ENCODE measurements at places on chromosomes 6 and 20.
A peak's percentile ranks its signal among the peaks of the same experiment; 100 is the strongest.

GRCh38 chr6:30396833-30397479, 52.0 kb downstream of the RPP21 start:
- DNase-seq, result no peak

DNA sequence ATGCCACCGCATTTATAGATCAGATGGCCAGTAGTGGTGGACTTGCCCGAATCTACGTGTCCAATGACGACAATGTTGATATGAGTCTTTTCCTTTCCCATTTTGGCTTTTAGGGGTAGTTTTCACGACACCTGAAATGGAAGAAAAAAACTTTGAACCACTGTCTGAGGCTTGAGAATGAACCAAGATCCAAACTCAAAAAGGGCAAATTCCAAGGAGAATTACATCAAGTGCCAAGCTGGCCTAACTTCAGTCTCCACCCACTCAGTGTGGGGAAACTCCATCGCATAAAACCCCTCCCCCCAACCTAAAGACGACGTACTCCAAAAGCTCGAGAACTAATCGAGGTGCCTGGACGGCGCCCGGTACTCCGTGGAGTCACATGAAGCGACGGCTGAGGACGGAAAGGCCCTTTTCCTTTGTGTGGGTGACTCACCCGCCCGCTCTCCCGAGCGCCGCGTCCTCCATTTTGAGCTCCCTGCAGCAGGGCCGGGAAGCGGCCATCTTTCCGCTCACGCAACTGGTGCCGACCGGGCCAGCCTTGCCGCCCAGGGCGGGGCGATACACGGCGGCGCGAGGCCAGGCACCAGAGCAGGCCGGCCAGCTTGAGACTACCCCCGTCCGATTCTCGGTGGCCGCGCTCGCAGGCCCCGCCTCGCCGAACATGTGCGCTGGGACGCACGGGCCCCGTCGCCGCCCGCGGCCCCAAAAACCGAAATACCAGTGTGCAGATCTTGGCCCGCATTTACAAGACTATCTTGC, 725 bp downstream of the EEF1A1 start:
- peak; percentile 9 for DNase-seq

GRCh38 chr6:47424436-47424836, 53.2 kb upstream of the CD2AP start:
- DNase-seq, result no peak

DNA sequence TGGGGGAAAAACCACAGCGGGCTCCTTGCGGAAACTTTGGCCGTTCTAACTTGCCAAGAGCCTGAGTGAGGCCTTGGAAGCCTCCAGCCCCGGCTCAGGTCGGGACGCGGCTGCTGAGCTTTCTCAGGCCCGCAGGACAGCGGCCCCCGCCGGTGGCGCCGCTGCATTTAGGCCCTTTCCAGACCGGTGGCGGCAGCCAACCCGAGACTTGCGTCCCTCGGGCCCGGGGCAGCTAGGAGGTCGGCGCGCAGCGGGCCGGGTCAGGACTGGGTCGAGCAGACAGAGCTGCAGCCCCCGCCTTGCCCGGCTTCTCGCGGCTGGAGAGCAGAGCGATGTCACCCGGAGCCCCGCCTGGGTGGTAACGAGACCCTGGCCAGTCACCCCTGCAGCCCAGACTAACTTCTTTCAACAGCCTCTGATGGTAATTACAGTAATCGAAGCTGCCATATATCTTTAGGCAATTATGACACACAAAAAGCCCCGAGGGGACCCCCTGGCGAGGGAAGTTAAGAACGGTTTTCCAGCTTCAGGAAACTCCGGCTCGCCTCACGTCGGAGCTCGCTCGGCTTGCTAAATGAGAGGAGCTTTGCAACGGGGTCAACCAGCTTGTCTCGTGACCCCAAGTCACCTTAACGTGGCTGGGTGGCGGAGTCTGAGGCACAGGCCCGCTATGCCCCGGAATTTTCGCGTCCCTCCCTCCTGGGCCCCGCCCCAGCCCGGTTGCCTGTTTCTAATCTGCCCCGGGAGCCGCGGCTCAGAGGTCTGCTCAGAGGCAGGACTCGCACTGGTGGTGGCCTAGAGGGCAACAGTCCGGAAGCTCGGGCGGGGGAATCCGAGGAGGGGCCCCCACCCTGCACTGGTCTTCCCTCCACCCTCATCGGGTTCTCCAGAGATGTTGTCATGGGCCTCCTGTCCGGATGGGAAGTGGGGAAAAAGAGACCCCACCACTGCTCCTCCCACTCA, 3.0 kb downstream of the NR2E1 start:
- peak; percentile 42 for DNase-seq

GRCh38 chr20:13289031-13289430, 68.0 kb downstream of the ISM1 start:
- no peak for DNase-seq

- DNase-seq, result no peak
Observed at GRCh38 chr6:53306819-53307347, 41.9 kb downstream of the ELOVL5 start.

- no peak for DNase-seq
Observed at GRCh38 chr6:24358219-24358821, 461 bp upstream of the DCDC2 start.

- DNase-seq, result no peak
Observed at GRCh38 chr6:75608956-75609533, 7.4 kb downstream of the SENP6 start.

GRCh38 chr20:57986666-57987065, 241.8 kb downstream of the ANKRD60 start:
- DNase-seq, result no peak

DNA sequence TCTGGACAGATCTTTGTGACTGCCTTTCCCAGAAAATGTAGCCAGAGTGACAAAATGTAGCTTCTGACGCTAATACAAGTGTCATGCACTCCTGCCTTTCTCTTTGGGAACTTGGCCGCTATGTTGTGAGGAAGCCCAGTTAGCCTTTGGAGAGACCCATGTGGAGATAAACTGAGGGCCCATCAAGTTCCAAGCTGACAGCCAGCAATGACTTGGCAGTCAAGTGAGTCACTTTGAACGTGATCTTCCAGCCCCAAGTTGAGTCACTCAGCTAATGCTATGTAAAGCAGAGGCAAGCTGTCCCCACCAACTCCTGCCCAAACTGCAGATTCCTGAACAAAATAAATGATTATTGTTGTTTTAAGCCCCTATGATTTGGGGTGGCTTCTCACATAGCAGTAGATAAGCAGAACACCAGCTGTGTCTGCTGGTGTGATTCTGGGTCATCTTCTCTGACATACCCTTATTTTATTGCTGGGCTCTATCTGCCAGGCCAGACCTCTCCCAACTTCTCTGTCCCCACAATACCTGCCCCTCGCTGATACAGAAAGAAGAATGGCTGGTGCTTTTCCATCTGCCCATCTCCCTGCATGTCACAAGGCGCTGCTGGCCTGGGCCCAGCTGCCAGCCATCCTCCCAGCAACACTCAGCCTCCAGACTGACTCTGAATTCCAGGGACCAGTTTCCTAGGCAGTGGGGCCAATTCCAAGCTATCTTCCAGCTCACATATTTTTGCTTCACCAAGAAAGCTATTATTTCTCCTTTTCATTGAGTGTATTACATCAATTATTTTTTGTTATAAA, 274.8 kb downstream of the LRFN2 start:
- no peak for DNase-seq

GRCh38 chr6:71766146-71766760, 120.1 kb upstream of the RIMS1 start:
- DNase-seq, result no peak

DNA sequence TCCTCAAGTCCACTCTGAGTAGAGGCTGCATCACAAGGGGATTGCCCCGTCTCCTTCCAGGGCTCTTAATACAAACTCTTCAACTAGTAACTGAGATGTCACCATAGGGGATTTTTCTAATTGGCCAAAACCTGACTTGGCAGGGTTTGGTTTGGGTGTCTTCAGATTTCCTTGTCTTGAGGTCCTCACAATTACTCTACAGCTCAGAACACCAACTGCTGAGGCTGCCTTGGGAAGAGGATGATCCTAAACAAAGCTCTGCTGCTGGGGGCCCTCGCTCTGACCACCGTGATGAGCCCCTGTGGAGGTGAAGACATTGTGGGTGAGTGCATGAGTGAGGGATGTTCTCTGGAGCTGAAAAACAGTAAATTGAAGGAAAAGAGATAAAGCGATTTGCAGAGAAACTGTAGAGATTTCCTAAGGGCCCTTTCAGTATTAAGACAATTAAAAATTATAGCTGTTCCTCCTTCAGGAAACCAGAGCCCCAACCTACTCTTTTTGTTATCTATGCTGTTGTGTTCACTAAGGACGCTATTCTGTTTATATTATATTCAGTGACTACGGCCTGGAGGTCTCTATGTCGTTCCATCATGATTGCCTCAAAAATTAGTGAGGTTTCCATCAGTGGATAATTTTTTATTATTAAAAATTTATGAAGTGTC, at the start of gene HLA-DQA1:
Gene HLA-DQA1, plus strand, starts transcription at position 188 of the 662 bp plus-strand sequence. Its CDS starts 53 bp downstream, at position 241.
- DNase-seq, result no peak

DNA sequence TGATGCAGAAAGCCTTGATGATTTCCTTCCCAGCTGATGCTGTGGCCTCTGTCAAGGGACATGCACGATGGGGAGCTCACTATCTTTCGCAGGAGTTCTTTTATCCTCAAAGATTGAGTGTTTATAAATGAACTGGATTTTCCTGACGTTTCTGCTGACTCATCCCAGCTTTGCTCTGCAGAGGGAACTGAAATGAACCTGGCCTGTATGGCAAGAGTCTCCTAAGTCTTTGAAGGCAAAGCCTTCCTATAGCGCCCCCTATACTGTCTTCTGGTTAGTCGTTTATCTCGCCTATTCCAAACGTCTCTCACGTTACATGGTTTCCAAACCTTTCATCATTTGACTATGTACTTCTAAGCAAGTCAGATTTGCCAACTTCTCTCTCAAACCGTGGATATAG, 565.3 kb downstream of the KIF16B start:
- no peak for DNase-seq

DNA sequence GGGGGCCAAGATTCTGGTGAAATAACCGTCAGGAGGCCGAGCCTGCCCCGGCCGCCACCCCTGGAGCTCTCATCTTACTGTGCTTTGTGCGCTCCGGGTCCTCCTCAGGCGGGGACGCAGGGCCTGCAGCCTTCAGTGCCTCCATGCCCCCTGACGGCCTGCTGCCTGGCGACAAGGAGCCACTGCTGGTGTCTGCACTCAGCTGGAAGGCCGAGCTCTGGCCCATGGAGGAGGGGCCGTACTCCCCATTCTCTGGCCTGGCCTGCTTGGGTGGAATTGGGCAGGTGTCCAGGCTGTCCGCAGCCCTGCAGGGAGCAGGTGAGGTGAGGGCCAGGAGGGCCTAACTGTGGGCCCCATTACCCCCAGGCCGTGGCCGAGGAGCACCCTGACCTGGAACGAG, 5.3 kb downstream of the ZNF512B start:
- no peak for DNase-seq

- DNase-seq, result no peak
Observed at GRCh38 chr20:54100563-54100962, 30.2 kb upstream of the BCAS1 start.

- DNase-seq, result no peak
Observed at GRCh38 chr6:52554684-52555280, 22.1 kb downstream of the TRAM2 start.

- DNase-seq, result no peak
Observed at GRCh38 chr20:63235399-63235983, at the start of gene BIRC7. TSS of gene BIRC7 (plus strand) at chr20:63235905. CDS start at chr20:63236097, 192 bp downstream.

DNA sequence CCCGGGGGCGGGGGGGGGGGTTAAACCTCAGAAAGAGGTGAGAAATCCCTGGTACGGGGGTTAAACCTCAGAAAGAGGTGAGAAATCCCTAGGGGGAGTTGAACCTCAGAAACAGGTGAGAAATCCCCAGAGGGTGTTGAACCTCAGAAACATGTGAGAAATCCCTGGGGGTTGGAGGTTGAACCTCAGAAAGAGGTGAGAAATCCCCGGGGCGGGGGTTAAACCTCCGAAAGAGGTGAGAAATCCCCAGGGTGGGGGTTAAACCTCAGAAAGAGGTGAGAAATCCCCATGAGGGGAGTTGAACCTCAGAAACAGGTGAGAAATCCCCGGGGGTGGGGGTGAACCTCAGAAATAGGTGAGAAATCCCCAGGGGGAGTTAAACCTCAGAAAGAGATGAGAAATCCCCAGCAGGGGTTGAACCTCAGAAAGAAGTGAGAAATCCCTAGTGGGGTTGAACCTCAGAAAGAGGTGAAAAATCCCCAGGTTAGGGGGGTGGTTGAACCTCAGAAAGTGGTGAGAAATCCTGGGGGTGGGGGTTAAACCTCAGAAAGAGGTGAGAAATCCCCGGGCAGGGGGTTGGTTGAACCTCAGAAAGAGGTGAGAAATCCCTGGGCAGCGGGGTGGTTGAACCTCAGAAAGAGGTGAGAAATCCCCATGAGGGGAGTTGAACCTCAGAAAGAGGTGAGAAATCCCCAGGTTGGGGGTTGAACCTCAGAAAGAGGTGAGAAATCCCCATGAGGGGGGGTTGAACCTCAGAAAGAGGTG, 87.4 kb downstream of the PLG start:
- no peak for DNase-seq

DNA sequence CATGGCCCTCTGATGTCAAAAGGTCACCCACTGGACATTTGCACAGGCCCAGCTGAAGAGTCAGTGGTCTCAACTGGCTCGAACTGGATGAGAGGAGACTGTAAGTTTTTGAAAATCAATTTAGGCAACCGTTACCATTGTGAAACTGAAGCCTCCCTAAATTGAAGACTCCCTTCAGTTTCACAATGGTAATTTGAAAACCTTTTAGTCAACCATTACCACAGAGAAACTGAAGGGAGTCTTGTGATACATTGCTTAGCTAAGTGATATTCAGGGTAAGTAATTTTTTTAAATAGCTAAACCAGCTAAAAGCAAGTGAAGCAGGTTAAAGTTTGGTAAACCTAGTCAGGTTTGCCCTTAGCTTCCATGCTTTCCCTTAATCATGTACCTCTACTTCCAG, 197.3 kb upstream of the NT5E start:
- DNase-seq, result no peak

Measured in NCI-H1417 treated with DMSO at 0.1 percent for 48 hours (cell line).